ENCODE measurements at places on chromosomes 6 and 20.

- DNase-seq = no peak
Measured at GRCh38 chr20:16462711-16463110, 110.5 kb downstream of the KIF16B start.

DNA sequence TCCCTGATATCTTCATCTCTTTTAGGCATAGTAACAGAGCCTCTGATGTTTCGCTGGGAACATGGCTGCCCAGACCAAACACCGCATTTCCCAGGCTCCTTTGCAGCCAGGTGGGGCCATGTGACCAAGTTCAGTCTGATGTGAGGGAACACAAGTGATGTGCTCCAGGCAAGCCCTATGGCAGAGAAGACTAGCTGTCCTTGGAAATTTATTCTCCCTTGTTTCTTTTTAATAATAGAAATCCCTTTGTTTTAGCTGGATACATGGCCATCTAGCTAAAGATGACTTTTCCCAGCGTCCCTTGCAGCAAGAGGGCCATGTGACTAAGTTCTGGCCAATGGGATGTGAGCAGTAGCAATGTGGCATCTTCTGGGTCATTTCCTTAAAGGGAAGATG lies 30.8 kb downstream of the SLC2A10 start:
- DNase-seq = no peak

DNA sequence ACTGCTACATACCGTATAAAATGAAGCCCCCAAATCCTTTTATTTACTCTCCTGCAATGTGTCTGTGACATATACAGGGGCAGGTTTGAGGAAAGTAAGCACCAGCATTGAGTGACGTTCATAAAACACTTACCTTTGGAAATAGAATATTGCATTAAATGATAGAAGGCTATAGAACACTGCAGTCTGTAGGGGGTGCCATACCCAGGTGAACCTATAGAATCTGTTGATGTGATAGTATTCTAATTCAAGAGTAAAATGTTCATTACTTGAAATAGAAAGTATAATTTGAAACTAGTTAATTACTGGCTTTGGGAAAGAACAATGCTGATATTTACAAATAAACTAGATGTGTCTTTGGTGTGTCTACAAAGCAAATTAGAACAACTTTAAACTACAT lies 47.0 kb upstream of the PRL start:
- DNase-seq = no peak

GRCh38 chr20:14790190-14790589 lies 452.8 kb upstream of the FLRT3 start:
- no peak for DNase-seq
